ENCODE measurements at places on chromosomes 4 and X. TPM values are rescaled to one million over a fixed set of nuclear protein-coding genes. Genes with fewer than 3 reads are reported as not detected.
A peak's percentile ranks its signal among the peaks of the same experiment; 100 is the strongest.

Gene KDR
- not detected for polyA plus RNA-seq

Gene MTM1
- 23.4 TPM for polyA plus RNA-seq

DNA sequence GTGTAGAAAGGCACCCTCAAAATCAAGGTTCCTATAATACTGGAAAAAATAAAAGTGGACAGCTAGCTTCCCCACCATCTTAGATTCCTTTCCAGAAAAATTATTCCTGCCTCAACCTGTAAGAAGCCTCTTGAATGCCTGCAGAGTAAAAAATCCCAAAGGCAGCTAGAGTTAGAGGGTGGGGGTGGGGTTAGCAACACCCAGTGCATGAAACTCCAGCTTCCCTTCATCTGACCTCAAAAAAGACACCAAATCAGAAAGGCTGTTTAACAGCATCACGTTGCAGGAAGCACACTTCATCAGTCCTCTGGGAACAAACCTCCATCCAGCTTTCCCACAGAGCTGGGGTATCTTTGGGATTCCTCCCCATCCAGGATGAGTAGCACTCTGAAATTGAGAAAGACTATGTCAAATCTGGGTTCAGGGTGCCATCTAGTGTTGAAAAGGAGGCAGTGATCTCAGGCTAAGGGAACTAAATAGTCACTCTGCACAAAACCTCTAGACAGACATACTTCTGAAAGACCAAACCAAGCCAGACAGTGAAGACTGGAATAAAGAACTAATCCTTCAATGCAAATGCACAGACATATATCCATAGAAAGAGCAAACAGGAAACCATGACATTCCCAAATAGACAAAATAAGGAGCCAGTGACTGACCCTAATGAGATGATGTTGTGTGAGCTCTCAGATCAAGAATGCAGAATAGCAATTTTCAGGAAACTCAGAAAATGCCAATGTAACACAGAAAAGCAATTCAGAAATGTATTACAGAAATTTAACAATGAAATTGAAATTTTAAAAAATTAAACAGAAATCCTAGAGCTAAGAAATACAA, 97.9 kb downstream of the ARHGEF9 start:
- no peaks in the 10 kb centered on the region for H3K4me1 ChIP-seq
- H3K4me3 ChIP-seq = no peak overlapping the region
- no peaks in the 10 kb centered on the region for H3K36me3 ChIP-seq
- no peaks in the 10 kb centered on the region for H3K27me3 ChIP-seq

DNA sequence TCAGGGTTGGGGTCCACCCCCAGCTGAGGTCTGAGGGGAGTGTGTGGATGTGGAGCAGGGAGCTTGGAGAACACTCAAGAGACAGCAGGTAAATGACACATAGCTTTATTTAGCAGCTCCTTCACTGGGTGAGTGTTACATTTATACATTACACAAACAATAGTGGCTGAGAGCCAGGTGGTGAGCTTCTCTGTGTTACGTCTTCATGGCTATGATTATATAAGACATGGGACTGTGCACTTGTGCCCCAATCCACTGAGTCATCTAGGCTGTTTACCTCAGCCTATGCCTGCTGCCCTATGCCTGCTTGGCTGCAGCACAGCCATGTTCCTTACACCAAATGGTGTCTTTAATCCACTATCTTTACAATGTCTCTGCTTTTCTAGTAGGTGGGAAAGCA, 459.6 kb downstream of the AFF2 start:
- peaks cover 3% of the 10 kb centered on the region for H3K36me3 ChIP-seq
- DNase-seq = no peak
- H3K4me3 ChIP-seq = no peak overlapping the region
- H3K27me3 ChIP-seq = no peaks in the 10 kb centered on the region
- no peaks in the 10 kb centered on the region for H3K4me1 ChIP-seq

DNA sequence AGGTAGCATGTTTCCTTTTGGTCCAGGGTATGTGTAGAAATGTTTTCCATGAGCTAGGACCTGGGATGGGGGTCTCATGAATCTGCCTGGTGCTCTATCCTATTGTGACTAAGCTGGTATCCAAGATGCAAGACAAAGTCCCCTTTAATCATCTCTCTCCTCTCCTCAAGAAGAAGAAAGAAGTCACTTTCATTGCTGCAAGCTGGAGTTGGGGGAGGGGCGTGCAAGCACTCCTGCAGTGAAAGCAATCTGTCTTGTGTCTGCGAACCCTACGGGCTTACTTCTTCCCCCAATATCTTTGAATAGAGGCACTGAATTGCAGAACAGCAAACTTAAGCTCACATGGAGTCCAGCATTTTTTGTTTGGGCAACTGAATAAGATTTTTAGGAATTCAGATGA, 27.2 kb upstream of the GRPR start:
- H3K27me3 ChIP-seq = peaks cover 17% of the 10 kb centered on the region
- no peak for DNase-seq
- no peaks in the 10 kb centered on the region for H3K36me3 ChIP-seq
- H3K4me1 ChIP-seq = peaks cover 41% of the 10 kb centered on the region

Gene HS3ST1
- polyA plus RNA-seq = 0.02 TPM

Gene BTK
- 82.9 TPM for polyA plus RNA-seq

DNA sequence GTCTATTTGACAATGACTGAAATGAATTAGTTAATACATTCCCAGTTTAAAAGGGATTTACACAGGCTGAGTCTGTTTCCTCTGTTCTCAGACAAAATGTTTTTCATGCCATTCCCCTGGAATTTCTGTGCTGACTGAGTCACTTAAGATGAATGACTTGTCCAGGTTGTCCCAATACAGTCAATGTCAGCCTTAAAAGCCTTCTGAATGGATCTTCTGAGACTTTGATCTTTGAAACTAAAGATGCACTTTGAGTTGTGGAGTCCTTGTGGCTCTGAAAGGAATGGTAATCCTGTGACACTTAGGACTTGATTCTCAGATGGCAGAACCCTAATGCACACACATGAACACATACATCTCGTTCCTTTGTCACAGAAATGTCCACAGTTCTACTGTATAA, 622.2 kb upstream of the GRID2 start:
- no peak for DNase-seq
- H3K36me3 ChIP-seq = no peaks in the 10 kb centered on the region
- no peak overlapping the region for H3K27ac ChIP-seq
- H3K4me3 ChIP-seq = no peak overlapping the region

GRCh38 chr4:6104541-6105130, 86.4 kb upstream of the C4orf50 start:
- no peak overlapping the region for H3K4me3 ChIP-seq
- no peaks in the 10 kb centered on the region for H3K4me1 ChIP-seq
- H3K36me3 ChIP-seq = no peaks in the 10 kb centered on the region
- H3K27ac ChIP-seq = no peak overlapping the region
- no peak for DNase-seq
- H3K27me3 ChIP-seq = no peaks in the 10 kb centered on the region

- H3K27ac ChIP-seq = peak overlapping the region; percentile 22
- H3K4me1 ChIP-seq = peaks cover 11% of the 10 kb centered on the region
- no peak for DNase-seq
- H3K4me3 ChIP-seq = peak overlapping the region; percentile 41
- peaks cover 2% of the 10 kb centered on the region for H3K27me3 ChIP-seq
These were observed 89.6 kb upstream of the MTM1 start for GRCh38 chrX:150478496-150479492.

Gene PNMA5
- 1.1 TPM for polyA plus RNA-seq
